ENCODE measurements at places on chromosomes 4 and X. TPM values are rescaled to one million over a fixed set of nuclear protein-coding genes. Genes with fewer than 3 reads are reported as not detected.

DNA sequence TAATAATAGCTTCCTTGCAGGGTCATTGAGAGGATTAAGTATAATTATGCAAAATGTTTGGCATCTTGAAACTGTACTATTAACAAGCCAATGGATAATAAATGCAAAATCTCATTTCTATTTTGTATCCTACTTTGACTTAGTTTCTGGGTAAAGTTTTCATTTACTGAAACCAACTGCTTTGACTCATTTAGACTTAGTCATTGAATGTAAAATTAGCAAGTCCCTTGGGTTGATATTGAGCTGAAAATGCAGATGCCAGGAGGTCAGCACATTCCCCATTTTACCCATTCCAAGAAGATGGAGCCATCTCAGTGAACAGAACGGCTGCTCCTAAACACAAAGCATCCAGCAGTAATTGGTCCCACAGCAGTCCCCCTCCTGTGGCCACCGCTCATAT lies 74.7 kb upstream of the GATB start:
- H3K27me3 ChIP-seq = no peaks in the 10 kb centered on the region
- H3K4me3 ChIP-seq = no peak overlapping the region
- H3K27ac ChIP-seq = no peak overlapping the region
- no peaks in the 10 kb centered on the region for H3K4me1 ChIP-seq
- DNase-seq = no peak
- H3K36me3 ChIP-seq = no peaks in the 10 kb centered on the region

DNA sequence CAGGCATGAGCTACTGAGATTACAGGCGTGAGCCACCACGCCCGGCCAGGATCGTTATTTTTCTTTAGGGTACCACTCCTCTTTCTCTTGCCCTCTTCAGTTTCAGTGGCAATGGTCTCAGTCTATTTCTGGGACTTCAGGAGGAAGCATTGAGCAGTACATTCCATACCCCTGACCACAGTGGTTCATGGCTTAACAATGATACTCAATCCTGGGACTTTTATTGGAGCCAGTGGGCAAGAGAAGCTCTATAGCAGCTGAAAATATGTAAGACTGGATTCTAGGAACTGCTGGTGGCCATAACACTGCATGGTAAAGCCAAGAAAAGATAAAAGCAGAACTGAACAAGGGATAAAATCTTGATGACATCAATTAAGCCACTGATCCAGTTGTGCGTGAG lies 5.8 kb upstream of the CCNA2 start:
- H3K27me3 ChIP-seq = no peaks in the 10 kb centered on the region
- no peak overlapping the region for H3K4me3 ChIP-seq
- H3K4me1 ChIP-seq = peaks cover 7% of the 10 kb centered on the region
- DNase-seq = no peak
- peaks cover 77% of the 10 kb centered on the region for H3K36me3 ChIP-seq

- H3K4me1 ChIP-seq = peaks cover 65% of the 10 kb centered on the region
- H3K36me3 ChIP-seq = no peaks in the 10 kb centered on the region
- H3K4me3 ChIP-seq = no peak overlapping the region
- DNase-seq = no peak
Observed at GRCh38 chr4:128823025-128823661, 13.6 kb downstream of the JADE1 start.

The ITGB1BP2 gene
- total RNA-seq = 0.66 TPM

The PPP2R2C gene
- under 0.01 TPM for total RNA-seq

The C4orf17 gene
- total RNA-seq = not detected

The SAGE1 gene
- not detected for total RNA-seq
